CD4-positive, alpha-beta T cell treated with Interleukin-6 for 4 hours (primary cell): ENCODE measurements at places on chromosomes 6 and 20.

GRCh38 chr6:157767775-157768156, 55.3 kb upstream of the SNX9 start:
- no peak for DNase-seq

DNA sequence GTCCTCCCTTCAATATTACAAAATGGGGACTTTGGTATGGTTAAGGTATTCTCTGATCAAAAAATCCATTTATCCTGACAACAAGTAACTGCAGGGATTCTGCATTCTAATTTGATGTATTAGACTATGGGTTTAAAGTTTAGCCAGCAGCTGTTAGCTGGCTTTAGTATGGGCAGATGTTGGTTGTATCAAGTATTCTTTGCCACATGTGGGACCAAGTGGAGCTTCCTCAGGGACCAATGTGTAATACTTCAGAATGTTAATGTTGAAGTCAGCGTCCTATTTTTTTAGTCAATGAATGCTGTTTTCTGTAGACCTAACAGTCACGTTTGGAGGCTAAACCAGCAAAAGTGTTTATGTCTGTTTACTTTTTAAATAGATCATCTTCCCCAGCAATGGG, 41.4 kb downstream of the MOXD1 start:
- no peak for DNase-seq

- DNase-seq: no peak
Measured at GRCh38 chr20:62370115-62370806, 3.1 kb upstream of the LAMA5 start.

DNA sequence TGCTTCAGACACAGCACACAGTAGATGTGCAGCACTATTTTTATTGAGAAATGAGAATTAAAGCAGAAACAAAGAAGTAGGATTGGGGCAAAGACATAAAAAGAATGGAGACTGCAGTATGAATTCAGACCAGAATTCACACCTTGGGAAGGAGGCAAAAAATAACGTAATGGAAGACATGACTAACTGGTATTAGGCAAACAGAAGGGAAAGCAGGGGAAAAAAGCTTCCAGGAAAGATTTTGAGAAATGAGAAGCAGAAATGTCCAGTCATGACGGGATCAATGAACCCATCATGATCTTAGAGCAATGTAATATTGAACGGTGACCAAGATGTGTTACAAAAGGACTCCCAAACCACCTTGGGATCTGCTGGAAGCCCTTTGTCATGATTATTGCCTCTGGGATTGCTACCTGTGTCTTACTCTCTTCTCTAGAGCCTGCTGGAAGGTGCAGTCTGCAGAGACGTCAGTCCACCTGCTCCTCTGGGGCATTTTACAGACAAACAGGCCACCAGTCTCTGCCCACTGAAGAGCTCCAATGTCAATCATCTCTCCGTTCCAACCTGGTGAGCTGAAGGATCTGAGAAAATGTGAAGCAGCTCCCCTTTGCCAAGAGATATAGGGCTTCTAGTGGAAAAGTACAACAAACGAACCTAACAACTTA, 8.7 kb downstream of the NUDT3 start:
- no peak for DNase-seq

DNA sequence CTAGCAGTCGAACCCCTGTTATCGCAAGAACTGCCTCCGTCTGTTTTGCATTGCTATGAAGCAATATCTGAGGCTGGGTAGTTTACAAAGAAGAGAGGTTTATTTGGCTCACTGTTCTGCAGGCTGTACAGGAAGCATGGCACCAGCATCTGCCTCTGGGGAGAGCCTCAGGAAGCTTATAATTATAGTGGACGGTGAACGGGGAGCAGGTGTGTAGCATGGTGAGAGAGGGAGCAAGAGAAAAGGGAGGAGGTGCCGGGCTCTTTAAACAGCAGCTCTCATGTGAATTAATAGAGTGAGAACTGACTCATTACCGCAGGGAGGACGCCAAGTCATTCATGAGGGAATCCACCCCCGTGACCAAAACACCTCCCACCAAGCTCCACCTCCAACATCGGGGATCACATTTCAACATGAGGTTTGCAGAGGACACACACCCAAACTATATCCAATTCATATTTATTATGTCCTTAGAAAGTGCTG, 172.6 kb upstream of the KCNG1 start:
- no peak for DNase-seq

- peak; percentile 41 for DNase-seq
Measured at GRCh38 chr6:87066449-87067333, 28.2 kb downstream of the CGA start.

GRCh38 chr20:6582449-6582848, 185.0 kb upstream of the BMP2 start:
- DNase-seq: no peak

DNA sequence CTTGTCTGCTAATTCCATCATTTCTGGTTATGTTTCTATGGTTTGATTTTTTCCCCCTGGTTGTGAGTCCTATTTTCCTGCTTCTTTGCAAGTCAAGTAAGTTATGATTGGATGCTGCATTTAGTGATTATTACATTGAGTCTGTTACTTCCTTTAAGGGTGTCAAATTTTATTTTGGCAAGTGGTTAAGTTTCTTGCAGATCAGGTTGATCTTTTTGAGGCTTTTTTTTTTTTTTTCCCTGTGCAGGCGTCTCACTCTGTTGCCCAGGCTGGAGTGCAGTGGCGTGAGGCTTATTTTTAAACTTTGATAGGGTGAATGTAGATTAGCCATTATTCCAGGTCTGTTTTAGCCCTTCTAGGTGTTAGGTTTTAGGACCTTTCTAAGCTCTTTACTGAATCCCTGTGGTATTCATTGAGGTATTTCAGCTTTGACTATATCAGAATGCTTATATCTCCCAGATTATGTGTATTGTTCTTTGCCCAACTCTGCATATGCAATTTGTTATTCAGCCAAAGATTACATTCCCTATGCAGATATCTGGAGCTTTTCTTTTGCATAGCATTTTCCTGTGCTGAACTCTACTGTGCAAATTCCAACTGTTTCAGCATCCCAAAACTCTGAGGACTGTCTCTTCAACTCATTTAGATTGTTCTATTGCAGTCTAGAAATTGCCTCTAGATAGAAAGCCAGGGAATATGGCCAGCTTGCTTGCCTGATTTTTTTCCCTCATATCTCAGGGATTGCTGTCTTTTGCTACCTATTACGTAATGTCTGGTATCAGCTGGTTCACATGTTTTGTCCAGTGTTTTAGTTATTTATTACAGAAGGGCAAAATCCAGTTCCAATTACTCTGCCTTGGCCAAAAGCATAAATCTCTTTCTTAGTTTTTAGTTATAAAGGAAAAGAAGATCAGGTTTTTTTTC, 113.3 kb downstream of the AFG1L start:
- no peak for DNase-seq

DNA sequence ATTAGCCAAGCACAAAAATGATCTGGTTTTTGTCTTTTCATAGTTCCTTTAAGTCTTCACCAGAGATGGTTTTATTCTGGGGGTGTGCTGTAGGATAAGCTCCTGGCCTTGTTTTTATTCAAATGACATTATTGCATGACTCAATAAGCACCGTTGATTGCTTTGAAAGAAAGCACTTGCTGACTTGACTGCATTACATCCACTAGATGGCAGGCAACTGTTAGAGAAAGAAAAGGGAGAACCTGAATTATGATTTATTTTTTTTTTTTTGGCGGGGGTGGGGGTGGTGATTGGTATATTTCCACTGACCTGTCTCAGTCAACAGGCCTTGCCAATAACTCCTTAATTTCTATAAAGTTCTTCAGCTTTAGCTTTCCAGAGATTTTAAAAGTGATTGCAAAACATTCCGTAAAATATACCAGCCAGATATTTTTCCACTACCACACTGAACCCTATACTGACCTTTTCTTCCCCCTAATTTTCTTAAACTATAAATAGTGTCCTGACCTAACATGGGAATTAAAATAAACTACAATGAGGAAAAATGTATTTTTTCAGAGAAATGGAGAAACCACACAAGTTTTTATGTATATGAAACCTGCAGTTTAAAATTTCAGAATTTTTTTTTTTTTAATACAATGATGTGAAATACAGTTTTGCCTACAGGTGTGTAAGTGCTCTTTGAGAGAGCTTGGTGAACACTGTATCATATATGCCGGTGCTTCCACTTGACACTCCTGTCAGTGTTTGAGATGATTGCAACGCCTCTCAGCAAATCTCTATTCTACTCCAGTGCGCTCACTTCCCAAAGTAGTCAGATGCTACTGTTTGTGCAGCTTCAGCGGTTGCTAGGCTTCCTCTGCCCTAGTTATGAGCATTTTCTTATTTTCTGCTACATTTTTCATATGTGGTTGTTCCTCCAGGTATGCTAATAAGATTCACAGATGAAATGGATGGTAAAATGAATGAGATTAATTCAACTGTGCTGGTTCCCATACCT, 274.3 kb downstream of the CD109 start:
- no peak for DNase-seq

GRCh38 chr6:144651234-144651633, 366.1 kb downstream of the UTRN start:
- DNase-seq: no peak

DNA sequence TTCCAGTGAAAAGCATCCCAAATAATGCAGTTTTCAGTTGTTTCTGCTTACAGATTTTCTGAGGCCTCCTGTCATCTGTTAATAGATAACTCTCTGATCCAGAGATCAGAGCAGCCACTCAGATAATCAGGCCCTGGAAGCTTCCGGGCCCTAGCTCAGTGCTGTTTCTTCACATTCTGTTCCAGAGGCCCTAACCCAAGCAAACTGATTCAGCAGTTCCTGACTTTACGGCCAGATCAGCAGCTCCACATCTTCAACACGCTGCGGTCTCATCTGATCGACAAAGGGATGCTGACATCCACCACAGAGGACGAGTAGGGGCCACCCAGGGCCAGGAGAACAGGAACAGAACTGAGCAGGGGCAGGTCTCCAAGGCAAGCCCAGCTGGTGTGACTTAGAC, 63.1 kb downstream of the CDS2 start:
- no peak for DNase-seq

GRCh38 chr6:7636151-7636550, 46.2 kb downstream of the SNRNP48 start:
- no peak for DNase-seq

- no peak for DNase-seq
Measured at GRCh38 chr6:17130786-17131185, 28.9 kb downstream of the STMND1 start.

GRCh38 chr6:129432738-129433137, 277.2 kb downstream of the ARHGAP18 start:
- no peak for DNase-seq
